NAMALWA (cell line): ENCODE measurements at places on chromosomes 1 and 21.
A peak's percentile ranks its signal among the peaks of the same experiment; 100 is the strongest.

DNA sequence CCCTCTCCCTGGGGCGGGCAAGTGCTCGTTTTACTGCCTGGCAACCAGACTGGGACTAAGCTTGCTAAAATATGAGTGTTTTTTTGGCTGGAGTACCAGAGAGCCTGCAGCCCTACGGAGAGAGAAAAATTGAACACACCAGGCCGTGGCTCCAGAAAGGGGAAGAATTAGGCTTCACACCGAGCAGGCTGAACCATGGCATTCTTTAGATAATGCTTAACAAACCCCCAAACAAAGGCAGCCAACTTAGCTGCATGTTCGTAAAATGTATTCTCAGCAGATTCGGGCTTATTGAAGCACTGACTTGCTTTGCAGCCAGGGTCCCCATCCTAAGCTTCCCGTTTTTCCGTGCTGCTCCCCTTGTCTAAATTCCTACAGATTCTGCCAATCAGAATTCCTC lies 76.6 kb downstream of the LMX1A start:
- DNase-seq, result no peak

DNA sequence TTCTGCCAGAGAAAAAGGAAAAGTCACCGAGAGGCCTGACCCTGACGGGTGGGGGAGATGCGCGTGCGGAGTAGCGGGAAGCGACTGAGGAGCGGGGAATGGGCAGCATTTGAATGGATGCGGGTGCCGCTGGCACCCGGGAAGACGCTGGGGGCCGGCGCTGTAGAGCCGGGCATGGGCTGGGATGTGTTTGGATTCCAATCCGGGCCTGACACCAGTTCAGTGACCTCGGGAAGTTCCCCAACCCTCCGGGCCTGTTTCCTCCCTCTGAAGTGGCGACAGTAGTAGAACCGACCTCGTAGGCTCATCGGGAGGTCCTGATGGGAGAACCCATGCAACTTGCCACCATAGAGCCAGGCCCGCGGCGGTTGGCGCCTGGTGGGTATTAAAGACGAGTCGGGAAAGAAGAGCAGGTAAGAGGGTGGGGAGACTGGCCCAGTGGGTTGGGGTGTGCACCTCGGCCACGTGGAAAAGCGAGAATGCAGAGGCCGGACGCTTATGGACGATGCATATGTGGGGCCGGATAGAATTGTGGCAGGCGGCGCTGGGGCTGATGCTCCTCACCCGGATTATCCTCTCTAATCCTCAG lies 642 bp upstream of the SLC16A1 start:
- peak; percentile 63 for DNase-seq

DNA sequence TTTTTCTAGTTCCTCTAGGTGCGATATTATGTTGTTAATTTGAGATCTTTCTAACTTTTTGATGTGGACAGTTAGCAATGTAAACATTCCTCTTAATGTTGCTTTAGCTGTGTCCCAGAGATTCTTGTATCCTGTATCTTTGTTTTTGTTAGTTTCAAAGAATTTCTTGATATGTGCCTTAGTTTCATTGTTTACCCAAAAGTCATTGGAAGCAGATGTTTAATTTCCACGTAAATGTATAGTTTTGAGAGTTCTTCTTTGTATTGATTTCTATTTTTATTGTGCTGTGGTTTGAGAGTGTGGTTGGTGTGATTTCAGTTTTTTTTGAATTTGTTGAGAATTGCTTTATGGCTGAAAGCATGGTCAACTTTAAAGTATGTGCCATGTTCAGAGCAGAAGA lies 319.4 kb downstream of the PTBP2 start:
- no peak for DNase-seq

GRCh38 chr1:37602750-37603694 lies 7.3 kb upstream of the GNL2 start:
- DNase-seq, result peak; percentile 77

DNA sequence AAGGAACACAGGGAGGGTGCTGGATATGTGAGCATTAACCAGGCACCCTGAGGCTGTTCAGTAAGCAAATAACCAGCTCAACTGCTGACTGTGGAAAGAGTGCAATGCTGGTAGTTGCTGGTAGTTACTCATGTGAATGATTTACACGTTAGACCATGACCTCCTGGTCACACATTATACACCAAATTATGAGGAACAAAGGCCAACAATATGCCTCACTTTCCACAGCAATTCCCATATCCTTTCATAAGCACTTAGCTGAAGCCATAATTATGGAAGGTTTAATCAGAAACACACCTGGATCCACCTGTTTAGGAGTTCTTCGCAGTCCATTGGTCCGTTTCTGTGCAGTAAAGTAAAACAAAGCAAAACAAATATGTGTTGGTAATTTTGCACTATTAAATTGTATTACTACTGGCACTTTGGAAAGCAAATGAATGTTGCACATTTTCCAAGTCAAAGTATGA lies 281.8 kb downstream of the VAV3 start:
- DNase-seq, result no peak

DNA sequence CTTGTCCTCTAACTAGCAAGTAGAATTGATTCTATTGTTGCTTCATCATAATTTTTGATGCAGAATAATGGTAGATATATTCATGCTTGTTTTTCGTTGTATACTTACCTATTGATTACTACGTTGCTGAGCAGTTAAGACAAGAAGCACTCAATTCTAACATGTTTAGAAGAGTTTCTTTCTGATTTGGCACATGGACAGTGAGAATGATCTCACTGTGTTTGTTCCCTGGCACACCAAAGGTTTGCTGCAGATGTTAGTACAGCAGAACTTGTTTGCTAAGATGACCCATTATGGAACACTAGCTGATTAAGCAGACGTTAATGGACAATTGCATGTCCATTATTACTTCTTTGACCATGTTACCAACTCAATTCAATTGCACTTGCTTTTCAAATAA lies 184.7 kb upstream of the SGIP1 start:
- DNase-seq, result peak; percentile 36

DNA sequence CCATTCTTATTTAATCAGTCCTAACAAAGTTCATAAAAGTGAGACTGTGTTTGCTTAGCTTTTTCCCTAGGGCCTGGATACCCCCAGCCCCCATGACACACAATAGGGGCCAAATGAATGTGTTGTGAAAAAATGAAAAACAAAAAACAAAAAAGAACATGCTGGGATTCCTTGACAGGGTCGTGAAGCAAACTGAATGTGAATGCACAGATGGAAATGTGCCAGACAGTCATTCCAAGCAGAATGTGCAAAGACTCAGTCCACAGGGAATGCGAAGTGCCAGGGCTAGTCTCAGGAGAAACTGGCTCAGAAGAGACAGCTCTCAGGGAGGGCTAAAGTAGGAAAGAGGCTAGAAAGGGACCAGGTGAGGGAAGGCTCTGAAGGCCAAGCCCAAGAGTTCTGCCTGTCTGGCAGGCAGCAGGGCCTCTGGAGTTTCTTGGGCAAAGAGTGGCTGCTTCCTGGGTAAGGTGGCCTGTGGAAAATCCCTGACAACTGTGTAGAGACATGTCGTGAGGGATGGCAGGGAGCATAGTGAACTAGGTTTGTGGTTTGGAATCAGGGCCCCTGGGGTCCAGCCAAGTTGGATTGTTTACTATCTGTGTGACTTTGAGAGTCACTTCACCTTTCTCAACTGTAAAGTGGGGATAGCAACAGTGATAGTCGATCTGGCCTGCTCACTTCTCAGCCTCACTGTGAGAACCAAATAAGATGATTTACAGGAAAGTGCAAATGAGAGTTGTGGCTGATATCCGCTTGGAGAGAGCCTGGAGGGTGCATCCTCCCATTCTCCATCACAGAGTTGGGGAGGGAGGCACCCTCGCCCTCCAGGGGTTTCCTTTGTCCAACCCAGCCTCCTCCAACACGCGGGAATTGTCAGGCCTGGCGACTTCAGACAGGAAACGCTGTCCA lies 1.2 kb upstream of the ADAM15 start:
- DNase-seq, result no peak

GRCh38 chr1:57064379-57065140 lies 98.7 kb upstream of the C8B start:
- DNase-seq, result no peak

DNA sequence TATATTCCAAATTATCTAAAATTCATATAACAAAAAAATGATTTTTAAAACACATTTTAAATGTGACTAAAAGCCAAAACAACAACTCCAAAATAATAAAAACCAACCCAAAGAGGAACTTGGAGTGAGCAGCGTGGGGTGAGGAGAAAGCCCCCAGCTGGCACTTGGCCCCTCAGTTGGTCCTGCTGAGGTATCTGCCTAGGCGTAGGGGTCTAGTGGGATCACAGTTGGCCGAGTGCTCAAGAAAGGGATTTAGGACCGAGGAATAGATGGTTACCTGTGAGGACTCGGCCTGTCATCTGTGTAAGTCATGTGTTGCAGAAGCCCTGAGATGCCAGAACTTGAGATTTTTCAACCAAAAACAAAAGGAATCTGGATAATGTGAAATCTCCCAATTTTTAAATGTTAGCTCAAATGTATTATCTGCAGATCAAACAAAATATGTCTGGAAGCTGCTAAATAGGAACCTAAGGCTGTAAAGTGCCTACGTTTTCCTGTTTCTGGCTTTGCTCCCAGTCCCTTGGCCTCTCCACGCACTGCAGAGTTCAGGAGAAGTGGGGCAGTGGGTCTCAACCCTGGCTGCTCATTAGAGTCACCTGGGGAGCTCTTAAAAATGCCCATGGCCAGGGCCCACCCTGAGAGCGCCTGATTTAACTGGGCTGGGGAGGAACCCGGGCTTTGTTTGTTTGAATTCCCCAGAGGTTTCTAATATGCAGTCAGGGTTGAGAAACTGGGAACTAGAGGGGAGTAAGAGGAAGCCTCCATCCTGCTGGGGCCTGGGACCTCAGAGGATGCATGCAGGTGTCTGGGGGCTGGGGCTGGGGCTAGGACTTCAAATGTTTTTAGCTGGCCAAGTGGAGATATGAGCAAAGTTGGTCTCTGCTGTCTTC lies 38.5 kb upstream of the LDLRAP1 start:
- no peak for DNase-seq

DNA sequence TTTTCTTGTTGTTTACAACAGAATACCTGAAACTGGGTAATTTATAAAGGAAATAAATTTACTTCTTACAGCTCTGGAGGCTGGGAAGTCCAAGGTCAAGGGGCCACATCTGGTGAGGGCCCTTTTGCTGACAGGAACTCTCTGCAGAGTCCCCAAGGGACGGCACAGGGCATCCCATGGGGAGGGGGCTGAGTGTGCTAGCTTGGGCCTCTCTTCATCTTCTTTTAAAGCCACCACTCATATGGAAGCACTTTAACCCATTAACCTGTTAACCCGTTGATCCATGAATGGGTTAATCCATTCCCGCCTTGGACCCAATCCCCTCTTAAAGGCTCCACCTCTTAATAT lies 76.3 kb downstream of the OBSCN start:
- no peak for DNase-seq

DNA sequence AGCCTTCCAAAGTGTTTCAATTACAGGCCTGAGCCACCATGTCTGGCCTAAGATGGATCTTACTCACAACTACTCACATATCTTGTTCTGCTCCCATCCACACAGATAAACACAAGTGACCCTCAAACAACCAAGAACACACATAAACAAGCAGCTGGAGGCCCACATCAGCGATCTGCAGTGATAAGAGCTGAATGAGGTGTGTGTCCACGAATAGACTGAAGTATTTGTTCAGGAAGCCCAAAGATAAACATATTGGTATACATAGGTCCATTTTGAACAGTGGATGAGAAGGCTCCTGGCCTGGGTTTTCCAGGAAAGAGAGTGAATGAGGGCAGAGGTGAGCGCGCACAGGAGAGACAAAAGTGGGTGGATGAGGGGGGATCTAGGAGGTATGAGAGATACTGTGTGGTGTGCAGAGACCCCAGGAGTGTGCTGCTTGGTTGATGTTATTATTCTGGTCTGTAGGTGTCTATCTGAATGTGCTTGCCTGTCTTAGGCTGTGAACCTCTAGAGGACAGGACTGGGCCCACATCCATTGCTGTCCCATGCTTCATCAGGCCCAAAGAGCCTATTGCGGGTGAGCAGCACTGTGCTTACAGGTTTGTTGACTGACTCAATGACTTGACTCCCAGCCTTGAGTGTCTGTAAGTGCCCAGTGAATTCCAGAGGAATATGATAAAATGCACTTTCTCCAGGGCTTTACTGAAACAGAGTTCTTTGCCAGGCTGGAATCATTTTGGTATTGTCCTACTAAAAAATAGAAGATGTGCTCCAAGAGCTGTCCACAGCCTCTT lies 79.9 kb upstream of the ATP1A1 start:
- no peak for DNase-seq
